Hematopoietic multipotent progenitor cell (in vitro differentiated cells): ENCODE measurements at places on chromosomes 2 and 18.

DNA sequence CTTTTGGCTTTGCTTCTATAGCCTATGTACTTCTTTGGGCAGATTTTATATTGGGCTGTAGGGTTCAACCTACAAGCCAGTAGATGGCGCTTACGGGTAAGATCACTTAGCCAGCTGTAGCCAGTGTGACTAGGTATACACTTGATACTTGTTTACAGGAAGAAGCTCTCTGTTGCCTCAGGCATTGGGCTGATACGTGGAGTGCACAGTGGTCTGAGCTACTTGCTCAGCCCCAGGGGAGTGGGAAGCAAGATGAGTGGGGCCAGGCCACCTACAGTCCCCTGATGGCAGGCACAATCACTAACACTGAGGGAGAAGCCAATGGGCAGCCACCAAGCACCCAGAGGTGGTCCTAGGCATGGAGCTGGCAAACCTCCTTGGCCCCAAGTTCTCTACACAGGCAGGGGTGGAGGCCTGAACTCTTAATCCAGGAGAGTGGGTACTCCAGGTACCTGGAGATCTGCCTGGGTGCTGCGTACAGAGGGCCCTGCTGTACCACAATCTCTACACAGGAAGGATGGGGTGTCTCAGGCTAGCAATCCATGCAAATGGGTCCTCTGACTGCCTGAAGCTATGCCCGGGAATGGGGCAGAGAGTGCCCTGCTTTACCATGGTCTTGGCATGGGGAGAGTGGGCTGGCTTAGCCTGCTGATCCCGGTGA, 122.2 kb downstream of the NCOA1 start:
- no peak for DNase-seq

GRCh38 chr2:65186093-65186868, 41.4 kb upstream of the ACTR2 start:
- DNase-seq, result no peak

- no peak for DNase-seq
Observed at GRCh38 chr18:22436136-22436535, 18.4 kb upstream of the CTAGE1 start.

DNA sequence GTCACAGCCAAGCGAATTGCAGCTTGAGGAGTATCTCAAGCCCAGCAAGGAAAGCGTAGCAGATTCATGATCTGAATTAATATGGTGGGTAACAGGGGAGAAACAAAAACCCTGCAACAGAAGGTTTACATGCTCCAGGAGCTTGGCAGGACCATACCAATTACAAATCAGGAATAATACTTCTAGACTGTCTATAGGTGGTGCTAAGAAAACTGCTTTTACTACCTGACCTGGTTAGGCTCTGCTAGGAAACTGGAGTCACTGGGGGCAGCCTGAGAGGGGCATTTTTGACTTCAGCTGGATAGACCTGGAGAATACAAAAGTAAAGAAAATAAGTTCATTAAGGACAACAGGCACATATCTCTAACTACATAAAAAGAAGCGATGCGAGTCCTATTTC, 24.6 kb upstream of the SPOPL start:
- no peak for DNase-seq

GRCh38 chr2:192546565-192546964, 351.8 kb upstream of the TMEFF2 start:
- no peak for DNase-seq

DNA sequence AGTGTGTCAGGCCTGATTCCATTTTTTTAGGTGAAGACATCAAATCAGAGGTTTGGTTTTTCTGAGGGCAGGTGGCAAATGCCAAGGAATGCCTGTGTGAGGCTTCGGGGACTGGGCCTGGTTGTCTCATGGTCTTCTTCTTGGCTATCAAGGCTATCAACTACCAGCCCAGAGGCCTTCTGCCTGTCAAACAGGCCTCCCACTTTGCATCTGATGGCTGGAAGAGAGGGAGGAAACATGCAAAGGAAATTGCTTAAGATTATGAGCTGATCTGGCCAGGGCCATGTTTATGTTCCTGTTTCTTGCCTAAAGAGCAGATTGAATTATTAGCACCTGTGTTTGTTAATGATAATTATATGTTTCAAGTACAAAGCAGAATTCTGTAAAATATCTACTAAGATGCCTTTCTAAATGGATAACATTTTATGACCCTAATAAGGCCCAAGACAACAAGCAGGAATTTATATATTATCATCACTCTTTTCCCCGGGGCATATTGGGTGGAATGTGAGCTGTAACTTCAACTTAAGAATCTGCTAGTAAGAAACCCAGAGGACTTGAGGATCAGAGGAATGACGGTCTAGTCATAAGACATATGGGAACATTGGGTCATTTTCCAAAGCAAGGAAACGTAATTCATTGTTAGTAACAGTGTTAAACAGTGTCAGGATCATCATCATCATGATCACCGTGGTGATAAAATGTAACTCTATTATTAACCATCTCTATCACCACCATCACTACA, 123.2 kb downstream of the LYPD6B start:
- DNase-seq, result peak; percentile 61

- no peak for DNase-seq
Observed at GRCh38 chr2:88131201-88131998, 3.5 kb upstream of the FABP1 start.

GRCh38 chr2:232571026-232571474, 20.6 kb downstream of the EIF4E2 start:
- DNase-seq, result no peak

- DNase-seq, result no peak
Observed at GRCh38 chr2:70160545-70160944, 30.3 kb downstream of the C2orf42 start.

- DNase-seq, result no peak
Observed at GRCh38 chr2:11026286-11026921, 114.7 kb downstream of the KCNF1 start.

DNA sequence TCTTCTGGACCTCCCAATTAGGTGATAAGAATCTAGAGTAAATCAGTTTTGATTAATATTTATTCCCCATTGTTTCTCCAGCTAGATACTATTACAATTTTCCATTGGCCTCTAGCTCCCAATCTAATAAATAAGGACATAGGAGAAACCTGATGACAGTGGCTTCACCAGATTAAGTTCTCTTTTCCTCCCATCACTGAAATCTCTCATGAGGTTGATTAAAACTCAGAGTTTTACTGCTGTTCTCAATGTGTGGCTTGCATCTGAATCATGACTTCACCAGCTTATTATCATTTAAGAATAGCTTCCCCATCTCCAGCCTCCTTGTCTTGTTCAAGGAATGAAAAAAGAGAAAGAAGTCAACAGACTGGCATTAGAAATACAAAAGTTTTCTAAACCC, 3.9 kb upstream of the CCDC102B start:
- no peak for DNase-seq

DNA sequence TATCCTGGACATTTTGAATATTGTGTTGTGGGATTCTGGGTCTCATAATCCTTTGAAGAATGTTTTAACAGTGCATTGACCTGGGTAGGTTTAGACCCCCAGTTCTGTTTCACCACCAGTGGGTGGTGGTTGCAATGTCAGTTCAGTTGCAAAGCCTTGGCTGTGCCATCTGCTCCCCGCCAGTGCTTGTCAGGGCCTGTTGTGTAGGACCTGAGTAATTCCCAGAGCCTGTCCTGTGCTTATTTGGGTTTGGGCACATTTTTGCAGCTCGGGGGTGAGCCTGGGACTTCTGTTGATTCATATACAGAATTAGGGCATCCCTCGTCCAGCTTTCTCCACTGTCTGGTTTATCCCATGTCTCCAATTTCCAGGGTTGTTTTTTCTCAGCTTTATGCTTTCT, 24.8 kb downstream of the ATP9B start:
- no peak for DNase-seq

DNA sequence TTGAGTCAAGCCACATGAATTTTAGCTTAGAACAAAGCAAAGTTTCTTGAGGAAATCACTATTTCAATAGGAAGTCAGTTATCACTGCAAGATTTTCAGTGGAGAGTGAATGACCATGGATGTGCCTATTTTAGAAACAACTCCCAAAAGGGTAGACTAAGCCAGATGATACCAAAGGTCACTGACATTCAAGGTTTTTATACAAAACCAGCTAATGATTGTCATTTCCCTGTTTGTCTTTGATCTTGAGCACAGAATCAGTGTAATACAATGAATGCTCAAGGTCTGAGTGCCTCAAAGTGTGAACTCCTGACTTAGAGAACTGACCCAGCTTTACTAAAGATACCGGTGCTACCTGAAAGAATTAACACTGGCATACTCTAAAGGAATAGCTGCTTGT, 60.5 kb downstream of the CDH2 start:
- DNase-seq, result no peak

- no peak for DNase-seq
Observed at GRCh38 chr18:13372531-13372951, 154.0 kb downstream of the LDLRAD4 start.

- DNase-seq, result no peak
Observed at GRCh38 chr2:211423018-211423417, 866.6 kb downstream of the CPS1 start.

- no peak for DNase-seq
Observed at GRCh38 chr2:152320814-152321213, 14.2 kb upstream of the FMNL2 start.

DNA sequence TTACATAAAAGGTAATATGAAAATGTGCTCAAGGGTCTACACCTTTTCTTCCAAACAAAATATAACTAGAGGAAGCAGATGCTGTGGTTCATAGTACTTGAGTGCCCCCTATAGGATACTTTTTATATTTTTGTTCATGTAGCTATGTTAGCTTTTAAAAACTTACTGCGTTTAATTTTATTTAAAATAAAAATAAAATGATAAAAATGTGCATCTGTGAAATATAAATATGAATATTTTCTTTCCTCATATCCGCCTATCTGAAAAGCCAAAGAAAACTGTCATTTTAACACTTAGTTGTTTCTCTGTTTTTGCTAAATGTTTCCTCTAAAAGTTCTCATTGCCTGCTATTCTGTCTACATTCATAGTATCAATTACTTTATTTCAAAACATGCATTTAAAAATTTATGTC, 9.6 kb upstream of the LRP1B start:
- peak; percentile 11 for DNase-seq

GRCh38 chr2:57434441-57434840, 612.2 kb upstream of the VRK2 start:
- DNase-seq, result no peak

DNA sequence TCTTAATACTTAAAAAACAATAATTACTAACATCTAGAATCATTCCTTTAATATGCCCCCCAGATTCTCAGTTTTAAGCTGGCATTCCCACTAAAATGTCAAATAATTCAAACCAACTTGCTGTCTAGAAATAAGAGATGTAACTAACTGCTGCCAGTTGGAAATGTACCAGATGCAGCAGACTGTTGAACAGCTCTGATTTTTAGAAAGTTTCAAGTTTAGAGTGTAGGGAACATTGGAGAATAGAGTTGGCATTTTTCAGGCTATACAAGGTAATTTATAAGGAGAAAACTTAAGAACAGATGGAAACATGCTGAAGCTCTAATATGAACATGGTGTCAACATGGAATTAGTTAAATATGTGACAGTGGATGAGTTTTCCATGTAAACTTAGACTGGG, 101.4 kb downstream of the PTRHD1 start:
- DNase-seq, result no peak

GRCh38 chr2:62307469-62308389, 111.8 kb downstream of the B3GNT2 start:
- no peak for DNase-seq

- no peak for DNase-seq
Observed at GRCh38 chr2:215969131-215969841, 44.1 kb downstream of the MREG start.

- DNase-seq, result no peak
Observed at GRCh38 chr2:143787674-143788073, 658.5 kb downstream of the ARHGAP15 start.

DNA sequence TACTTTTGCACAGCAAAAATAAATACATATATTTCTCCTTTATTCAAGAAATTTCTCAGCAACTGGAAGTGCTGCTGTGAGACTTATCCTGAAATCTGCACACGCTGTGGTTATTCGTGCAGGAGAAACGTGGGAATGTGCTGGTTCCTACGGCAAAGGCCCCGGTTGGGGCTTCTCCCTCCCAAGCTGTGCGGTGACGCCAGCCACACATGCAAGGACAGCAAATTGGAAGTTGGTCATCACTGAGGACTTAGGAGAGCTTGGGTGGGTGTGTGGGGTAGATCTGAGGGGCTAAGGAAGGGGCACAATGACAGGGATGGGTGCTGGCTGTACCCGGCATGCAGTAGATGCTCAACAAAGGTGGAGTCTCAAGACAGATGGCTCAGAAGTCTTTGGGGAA, 16.5 kb upstream of the MTCL1 start:
- no peak for DNase-seq

- peak; percentile 9 for DNase-seq
Observed at GRCh38 chr2:168539945-168540344, 83.9 kb downstream of the CERS6 start.

DNA sequence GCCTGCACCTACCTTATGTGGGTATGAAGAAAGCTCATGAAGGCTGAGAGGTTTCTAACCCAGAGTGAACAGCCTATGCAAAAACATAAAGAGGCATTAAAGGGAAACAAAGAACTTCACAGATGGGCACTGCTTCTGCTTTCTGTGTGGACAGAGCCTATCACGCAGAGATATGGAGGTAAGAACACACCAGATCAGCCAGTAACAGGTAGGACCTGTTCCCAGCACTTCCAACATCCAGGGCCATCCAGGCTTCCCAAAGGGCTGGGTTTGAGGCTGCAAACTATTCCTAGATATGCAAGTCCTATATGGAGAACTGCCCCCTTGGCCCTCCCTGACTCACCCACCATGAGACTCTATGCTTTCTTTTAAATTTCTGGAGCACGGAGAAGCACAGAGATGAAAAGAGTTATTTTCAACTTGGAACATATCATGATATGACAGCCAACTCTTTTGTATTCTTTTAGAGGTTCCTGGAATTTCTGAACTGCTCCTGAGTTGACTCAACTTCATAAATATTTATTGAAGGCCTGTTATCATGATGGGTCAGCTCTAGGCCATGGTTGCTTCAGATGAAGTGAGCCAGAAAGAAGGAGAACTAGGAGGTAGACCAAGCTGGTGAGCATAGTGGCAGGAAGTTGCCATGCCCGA, 77.4 kb upstream of the PPP1CB start:
- DNase-seq, result no peak

- DNase-seq, result no peak
Observed at GRCh38 chr2:239418918-239419317, 18.1 kb upstream of the HDAC4 start.

DNA sequence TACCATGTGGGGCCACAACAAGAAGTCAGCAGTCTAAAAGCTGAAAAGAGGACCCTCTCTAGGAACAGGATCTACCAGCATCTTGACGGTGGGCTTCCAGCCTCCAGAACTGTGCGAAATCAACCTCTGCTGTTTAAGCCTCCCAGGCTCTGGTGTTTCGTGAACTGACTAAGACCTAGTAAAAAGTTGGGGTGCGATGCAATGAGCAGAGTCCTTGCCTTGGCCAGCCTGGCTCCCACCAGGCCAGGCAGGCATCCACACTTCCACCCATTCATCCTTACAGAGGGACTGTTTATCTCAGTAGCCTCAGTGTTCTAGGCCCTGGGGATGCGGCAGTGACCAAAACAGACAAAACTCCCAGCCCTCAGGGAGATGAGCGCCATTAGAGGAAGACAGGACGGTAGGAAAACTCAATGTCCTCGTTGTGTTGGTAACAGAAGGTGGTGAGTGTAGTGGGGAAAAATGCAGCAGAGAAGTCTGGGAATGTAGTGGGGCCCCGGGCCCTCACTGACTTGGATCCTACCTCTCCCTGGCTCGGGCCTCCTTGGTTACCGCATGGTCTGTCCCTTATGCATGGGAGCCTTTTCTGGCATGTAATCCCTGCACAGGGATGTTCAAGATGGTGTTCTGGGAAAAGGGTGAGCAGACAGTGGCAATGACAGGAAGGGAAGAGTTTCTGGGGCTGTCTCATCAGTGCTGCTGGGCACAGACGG, 271.8 kb upstream of the HS6ST1 start:
- no peak for DNase-seq

- no peak for DNase-seq
Observed at GRCh38 chr2:99238599-99238998, 16.9 kb downstream of the LYG2 start.
